ENCODE measurements at places on chromosomes 5 and 9. TPM values are rescaled to one million over a fixed set of nuclear protein-coding genes. Genes with fewer than 3 reads are reported as not detected.
A peak's percentile ranks its signal among the peaks of the same experiment; 100 is the strongest.

Gene PCA3
- total RNA-seq = not detected

DNA sequence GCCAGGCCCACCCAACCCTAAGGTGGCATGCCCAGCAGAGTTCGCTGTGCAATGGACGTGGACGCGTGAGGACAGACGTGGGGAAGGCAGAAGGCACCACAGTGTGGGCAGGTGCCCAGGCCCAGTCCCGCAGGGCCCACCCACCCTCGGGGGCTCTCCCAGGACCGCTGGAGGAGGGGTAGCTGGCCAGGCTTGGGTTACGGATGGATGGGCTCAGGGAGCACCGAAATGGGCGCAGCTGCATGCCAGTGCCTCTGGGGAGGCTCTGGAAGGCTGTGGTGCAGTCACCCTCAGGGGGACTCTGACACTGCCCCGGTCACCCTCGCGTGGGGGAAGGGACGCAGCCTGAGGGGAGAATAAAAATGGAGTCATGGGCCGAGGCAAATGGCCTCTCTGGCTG, 9.6 kb upstream of the GPSM1 start:
- no peak overlapping the region for H3K27ac ChIP-seq
- H3K27me3 ChIP-seq = peaks cover 6% of the 10 kb centered on the region
- no peak for DNase-seq
- no peak overlapping the region for H3K4me3 ChIP-seq
- peaks cover 18% of the 10 kb centered on the region for H3K4me1 ChIP-seq
- H3K36me3 ChIP-seq = no peaks in the 10 kb centered on the region

GRCh38 chr5:158751961-158752655, 347.6 kb downstream of the EBF1 start:
- H3K36me3 ChIP-seq = no peaks in the 10 kb centered on the region
- peak; percentile 79 for DNase-seq
- peak overlapping the region; percentile 62 for H3K4me3 ChIP-seq
- no peaks in the 10 kb centered on the region for H3K27me3 ChIP-seq
- H3K27ac ChIP-seq = peak overlapping the region; percentile 81
- peaks cover 60% of the 10 kb centered on the region for H3K4me1 ChIP-seq

DNA sequence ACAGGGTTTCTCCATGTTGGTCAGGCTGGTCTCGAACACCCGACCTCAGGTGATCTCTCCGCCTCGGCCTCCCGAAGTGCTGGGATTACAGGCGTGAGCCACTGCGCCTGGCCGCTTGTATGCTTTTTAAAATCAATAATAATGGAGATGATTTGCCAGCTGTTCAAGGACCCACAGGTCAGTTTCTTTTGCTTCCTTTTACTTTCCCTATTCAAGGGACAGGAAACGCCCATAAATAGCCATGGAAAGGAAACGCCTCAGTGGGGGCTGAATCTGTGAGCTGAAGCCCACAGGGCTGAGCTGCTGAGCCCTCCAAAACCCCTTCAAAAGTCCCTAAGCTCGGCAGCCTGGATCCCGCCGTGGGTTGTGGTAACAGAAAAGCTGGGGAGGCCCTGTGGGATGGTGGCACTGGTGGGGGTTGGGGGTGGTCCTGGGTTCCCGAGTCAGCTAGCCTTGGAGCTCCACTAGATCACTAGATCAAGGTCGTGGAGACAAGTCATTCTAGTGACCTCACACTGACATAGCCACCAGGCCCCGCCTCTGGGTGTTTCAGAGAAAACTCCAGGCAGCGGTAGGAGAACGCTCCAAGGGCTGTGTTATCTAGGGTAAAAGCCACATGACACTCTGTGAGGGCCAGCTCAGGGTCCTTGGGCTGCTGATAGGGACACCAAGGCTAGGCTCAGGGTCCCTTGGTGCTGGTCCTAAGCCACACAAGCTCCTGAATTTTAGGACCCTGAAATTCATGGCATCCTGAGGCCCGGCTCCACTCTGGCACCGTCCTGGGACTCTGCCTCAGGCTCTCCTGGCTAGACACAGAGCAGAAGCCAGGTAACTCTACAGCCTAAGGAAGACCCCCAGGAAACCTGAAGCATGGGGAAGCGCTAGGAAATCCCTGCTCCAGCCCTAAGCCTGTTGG, 18.0 kb upstream of the DUSP1 start:
- DNase-seq = no peak
- peaks cover 10% of the 10 kb centered on the region for H3K4me1 ChIP-seq
- H3K4me3 ChIP-seq = no peak overlapping the region
- H3K27me3 ChIP-seq = no peaks in the 10 kb centered on the region
- no peaks in the 10 kb centered on the region for H3K36me3 ChIP-seq

DNA sequence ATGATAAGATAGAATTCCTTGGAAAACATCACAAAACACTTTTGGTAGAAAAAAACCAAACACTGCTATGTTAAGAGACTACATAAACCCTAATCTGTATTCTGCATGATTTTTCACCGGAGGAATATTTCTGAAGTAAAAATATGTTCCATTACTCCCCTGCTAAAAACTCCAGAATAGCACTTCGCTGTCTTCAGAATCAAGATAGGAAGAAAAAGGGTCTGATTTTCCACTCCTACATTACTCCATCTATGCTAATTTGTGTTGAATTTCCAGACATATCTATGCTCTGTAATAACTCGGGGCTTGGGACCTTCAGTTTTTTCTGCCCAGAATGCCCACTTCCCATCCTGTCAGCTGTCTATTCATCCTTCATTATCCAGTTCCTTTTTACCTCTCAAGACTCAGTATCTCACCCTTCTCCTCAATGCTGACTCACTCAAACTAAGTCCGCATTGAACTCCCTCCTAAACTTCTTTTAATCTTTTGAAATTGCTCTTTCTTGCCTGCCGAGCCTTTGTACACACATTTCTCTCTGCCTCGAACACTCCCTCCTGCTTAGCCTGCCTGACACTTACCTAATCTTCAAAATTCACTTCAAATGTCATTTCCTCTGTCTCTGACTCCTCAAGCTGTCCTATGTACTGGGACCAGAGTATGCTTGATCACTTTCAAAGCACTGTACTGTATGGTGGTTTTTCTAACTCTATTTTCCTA, 171.0 kb downstream of the ARRDC3 start:
- DNase-seq = no peak
- H3K4me3 ChIP-seq = no peak overlapping the region
- no peaks in the 10 kb centered on the region for H3K27me3 ChIP-seq
- H3K27ac ChIP-seq = no peak overlapping the region
- no peaks in the 10 kb centered on the region for H3K36me3 ChIP-seq

Gene MEGF10
- not detected for total RNA-seq

Gene MARVELD2
- total RNA-seq = 1.7 TPM

DNA sequence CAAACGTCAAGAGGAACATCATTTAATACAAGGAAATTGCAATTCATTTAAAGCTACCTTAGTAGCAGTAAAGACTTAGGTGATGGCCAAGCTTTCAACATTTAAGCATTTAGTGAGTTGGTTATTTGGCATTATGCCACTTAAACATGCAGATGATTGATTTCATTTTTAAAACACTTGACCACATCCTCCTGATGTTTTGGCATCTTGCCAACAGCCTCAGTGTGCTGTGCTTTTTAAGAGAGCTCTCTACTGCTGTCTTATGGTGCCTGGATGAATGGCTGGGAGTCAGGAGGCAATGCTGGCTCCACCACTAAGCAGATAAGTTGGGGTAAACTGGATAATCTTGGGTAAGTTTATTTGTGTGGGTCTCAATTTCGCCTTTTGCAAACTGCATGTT, 364.5 kb downstream of the MAN2A1 start:
- H3K27me3 ChIP-seq = no peaks in the 10 kb centered on the region
- no peak overlapping the region for H3K27ac ChIP-seq
- peak overlapping the region; percentile 11 for H3K4me3 ChIP-seq
- H3K4me1 ChIP-seq = peaks cover 19% of the 10 kb centered on the region
- peak; percentile 55 for DNase-seq

DNA sequence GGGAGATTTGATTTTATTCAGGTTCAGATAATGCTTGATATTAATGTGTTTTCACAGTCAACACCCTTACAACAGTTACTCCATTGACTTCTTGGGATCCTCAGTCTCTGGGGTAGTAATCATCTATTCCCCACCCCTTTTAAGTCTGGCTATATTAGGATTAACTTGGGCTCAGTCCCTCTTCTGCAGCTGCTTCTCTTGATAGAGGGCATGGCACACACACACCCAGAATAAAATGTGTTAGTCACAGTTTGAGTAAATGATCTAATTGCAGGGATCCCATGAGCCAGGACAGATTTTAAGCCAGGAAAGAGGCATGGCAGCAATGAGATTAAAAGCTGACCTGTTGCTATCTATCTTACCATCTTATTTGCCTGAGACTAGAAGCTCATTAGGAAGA, 53.7 kb upstream of the VLDLR start:
- peaks cover 2% of the 10 kb centered on the region for H3K27me3 ChIP-seq
- no peak overlapping the region for H3K4me3 ChIP-seq
- no peak for DNase-seq
- H3K27ac ChIP-seq = no peak overlapping the region
- H3K36me3 ChIP-seq = no peaks in the 10 kb centered on the region

Gene SIL1
- 19.8 TPM for total RNA-seq

Gene MAMDC2
- total RNA-seq = not detected

Gene DAB2IP
- 3.6 TPM for total RNA-seq

- H3K27me3 ChIP-seq = no peaks in the 10 kb centered on the region
- no peaks in the 10 kb centered on the region for H3K36me3 ChIP-seq
- no peak overlapping the region for H3K27ac ChIP-seq
- H3K4me3 ChIP-seq = no peak overlapping the region
- no peak for DNase-seq
Observed at GRCh38 chr5:153546566-153546965, 56.1 kb downstream of the GRIA1 start.
